Trophoblast cell (in vitro differentiated cells and primary cell): ENCODE measurements at places on chromosomes 7 and 10.
A peak's percentile ranks its signal among the peaks of the same experiment; 100 is the strongest.

DNA sequence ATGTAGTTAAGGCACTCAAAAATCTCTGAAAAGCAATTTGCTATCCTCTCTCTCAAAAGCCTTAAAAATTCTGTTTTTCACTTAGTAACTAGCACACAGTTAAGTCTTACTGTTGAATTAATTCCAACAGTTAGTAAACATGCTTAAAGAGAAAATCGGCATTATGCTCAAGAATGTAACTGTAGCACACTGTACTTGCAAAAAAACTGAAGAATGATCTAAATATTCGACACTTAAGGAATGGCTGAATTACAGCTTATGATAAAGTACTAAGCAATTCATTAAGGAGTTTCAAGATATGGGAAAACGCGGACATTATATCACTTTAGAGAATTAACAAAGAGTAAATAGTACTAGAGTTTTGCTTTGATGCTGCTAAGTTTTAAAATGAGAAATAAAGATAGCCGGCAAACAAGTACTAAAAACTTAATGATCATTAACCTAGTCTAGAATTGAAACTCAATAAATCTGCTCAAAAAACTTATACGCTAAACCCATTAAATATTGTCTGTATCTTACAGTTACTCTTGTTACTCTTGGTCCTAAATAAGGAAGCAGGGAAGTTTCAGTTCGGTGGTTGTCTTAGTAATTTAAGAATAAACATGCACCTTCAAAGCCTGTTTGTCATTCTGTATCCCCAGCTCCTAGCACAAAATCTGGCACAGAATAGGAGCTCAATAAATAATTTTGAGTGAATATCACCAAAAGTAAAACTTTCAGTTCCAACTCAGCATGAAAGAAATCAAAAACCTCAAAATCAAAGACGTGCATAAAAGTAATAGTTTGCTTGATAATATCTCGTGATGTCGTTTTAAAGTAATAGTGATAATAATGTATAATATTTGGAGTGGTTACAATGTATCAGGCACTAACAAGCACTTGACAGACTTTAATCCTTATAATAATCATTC, 1.2 kb downstream of the TRDMT1 start:
- no peak for DNase-seq

GRCh38 chr7:105677410-105677730, 96.1 kb upstream of the EFCAB10 start:
- no peak for DNase-seq

GRCh38 chr10:13788711-13789447, 202.1 kb downstream of the PRPF18 start:
- DNase-seq = no peak

DNA sequence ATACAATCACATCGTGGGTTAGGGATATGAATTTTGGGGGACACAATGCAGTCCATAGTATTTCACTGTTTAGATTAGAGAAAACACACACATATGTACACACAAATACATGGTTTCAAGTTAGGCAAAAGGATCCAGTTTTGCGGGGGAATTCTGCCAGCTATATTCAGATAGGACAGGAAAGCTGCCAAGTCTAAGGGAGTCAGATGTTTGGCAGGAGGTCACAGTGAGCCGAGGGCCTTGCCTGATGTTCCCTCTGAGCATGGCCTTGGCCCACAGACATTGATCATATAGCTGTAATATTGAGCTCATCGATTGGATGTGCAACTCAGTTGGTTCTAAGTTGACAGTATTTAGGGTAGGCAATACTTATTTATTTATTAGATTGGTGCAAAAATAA, 122.8 kb downstream of the ADRA2A start:
- no peak for DNase-seq

DNA sequence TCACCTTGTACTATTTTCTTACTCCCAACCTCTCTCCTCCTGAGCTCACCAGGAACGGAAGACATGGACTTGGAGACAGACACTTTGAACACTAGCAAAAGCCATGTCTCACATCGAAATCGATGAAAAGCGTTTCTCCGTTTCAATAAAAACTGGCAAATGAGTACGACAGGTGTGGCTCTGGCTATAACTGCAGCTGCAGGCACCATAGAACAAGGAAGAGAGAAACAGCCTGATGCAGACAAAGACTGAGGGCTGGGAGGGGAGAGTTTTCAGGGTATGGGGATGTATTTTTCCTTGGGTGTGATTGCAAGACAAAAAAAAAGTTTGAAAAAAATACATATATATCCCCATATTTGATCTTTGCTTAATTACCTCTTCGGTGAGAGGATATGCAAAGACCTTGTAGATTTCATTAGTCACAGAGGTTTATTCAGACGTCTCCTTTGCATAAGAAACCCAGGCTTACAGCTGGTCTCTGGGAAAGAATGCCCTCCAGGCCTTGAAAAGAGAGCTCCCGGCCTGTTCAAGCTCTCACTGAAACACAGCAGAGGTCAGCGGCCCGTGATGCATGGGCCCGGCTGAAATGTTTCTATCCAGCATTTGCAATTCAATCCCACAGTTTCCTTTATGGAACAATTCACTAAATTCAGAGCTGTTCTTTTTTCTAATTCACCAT, 63.1 kb downstream of the TLL2 start:
- no peak for DNase-seq

DNA sequence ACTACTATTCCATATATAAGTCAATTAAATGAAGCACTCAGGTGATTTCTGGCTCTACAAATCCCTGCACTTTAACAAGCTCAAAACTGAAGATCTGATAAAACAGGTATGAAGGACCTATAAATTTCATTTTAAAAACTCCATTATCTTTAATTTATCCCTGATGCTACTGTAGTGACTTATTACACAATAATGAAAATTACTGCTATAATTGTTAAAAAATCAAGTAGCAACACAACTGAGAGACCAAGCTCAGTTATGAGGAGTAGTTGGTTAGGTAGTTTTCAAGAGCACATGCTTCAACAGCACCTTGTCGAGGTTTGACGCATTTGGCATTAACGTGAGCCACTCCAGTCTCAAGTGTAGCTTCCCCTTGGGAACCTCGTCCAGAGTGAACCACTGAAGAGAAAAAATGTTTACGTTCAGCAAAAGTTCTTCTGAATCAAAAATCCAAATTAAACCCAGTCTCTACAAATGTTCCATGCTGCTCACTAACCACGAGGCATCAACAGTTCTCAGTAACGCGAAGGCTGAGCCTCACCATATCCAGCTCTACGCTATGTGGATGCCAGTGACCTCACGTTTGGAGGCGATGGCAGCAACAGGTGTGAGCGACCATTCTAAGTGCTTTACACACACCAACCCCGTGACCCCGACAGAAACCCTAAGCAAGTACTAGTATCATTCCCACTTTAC, 55.3 kb upstream of the NCAPG2 start:
- no peak for DNase-seq

GRCh38 chr7:72674394-72674793, 153.6 kb downstream of the TYW1B start:
- DNase-seq = no peak

GRCh38 chr10:111887266-111887665, 296.3 kb downstream of the GPAM start:
- DNase-seq = no peak

DNA sequence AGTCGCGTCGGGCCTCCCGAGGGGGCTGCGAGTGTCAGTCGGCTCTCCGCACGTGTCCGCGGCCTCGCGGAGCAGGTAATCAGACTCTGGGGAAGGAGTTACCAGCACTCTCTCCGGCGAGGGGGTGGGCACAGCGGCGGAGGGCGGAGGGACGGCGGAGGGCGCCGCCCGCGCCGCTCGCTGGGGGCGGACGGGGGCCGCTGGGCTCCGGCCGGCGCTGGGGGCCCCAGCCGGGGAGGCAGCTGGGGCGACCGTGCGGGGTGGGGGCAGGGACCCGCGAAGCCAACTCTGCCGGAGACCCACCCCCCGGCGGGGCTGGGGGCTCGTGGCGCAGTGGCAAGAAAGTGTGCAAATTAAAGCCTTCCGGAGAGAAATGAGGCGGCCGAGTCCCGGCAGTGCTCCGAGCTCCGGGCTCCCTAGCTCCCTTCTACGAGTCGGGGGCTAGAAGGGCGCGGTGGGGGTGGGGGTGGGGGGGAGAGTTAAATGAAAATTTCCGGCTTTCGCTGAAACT, at the start of gene CDK6:
Gene CDK6 (minus strand): TSS at position 85 of the 511 bp plus-strand sequence. CDS start 3,250 bp downstream, outside the sequence.
- peak; percentile 70 for DNase-seq

GRCh38 chr7:132492823-132493445, 83.3 kb downstream of the PLXNA4 start:
- no peak for DNase-seq

DNA sequence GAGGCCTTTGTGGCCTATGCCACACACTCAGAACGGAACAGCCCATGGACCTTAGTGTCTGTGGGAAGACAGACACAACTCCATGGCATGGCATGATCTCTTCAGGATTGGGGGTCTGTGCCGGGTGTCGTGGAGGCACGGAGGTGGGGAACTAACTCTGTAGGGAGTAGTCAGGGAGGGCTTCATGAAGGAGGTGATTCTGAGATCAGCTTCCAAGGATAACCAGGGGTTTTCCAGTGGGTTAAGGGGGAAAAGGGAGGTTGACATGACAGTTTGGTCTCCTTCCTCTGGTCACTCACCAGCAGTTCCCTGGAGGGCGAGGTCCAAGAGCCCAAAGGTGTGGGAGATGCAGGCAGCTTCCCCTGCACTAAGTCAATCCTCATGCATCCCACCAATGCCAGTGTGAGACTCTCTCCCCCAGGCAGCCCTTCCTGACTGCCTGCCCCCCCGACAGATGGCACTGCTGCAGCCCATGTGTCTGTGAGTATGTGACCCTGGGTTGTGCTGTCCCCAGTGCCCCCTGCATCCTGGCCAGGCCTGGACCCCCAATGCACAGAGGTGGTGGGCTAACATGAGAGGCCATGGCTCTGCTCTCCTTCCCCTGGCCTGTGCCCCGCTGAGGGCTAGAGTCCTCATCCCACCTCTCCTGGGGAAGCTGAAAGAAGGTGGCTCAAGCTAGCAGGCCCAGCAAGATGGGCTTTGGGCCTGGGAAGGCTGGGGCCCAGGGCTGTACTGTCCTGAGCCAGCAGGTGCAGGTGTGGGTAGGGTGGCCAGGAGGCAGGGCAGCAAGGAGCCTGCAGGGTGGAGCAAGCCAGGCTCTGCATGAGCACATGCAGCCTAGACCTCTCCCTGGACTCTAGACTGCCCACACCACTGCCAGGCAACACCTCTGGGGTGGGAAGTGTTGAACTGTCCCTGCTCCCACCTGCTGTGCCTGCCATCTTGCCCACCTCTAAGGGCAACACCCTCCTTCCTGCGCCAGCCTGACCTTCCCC, 39.7 kb downstream of the RASGEF1A start:
- DNase-seq = no peak

DNA sequence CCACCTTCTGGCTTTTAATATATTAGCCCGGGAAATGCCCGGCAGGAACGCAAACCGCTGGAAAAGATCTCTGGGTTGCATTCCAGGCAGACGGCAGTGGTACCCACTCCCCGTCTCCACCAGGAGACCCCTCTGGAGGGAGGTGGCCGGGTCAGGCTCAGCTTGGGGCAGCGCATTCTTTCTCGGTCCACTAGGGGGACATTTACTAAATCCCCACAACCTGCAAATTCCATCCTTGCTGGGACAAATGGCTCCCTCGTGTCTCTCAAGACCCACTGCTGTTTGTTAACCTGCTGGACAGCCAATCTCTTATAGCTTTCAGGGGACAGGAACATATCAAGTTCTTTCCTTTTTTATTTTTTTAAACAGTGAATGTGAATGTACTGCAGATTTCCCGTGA, 45.8 kb upstream of the CARD11 start:
- DNase-seq = no peak

DNA sequence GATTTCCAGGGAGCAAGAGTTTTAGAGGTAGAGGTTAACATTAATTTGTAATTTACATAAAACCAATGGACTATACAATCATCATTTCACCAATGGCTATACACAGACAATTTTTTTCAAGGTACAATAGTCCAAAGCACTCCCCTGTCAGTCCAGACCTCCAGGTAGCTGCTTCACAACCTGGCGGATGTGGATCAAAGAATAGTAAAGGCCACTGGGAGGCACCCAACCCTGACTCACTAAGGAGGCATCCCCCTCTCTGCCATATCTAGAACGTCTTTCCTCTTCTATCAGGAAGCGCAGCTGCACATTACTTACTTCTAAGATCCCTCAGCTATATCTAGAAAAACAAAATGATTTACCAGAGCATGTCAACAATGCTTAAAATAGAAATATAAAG, 217.7 kb upstream of the AOAH start:
- no peak for DNase-seq

DNA sequence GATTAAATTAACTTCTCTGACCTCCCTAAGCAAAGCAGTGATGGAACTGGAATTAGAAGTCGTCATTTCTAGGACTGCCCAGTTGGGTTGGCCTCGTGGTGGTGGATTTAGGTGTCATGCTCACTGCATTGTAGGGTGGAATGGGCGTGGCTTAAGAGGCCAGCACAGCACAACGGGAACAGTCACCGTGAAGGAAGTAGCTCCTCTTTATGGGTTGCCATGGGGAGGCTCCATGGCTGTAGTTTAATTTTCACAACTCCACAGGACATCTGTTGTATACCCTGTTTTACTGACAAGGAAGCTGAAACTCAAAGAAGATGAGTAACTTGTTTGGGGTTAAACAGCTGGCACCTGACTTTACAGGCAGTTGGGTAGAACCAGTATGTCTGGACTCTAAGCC, 208.3 kb downstream of the CELF2 start:
- DNase-seq = peak; percentile 25

DNA sequence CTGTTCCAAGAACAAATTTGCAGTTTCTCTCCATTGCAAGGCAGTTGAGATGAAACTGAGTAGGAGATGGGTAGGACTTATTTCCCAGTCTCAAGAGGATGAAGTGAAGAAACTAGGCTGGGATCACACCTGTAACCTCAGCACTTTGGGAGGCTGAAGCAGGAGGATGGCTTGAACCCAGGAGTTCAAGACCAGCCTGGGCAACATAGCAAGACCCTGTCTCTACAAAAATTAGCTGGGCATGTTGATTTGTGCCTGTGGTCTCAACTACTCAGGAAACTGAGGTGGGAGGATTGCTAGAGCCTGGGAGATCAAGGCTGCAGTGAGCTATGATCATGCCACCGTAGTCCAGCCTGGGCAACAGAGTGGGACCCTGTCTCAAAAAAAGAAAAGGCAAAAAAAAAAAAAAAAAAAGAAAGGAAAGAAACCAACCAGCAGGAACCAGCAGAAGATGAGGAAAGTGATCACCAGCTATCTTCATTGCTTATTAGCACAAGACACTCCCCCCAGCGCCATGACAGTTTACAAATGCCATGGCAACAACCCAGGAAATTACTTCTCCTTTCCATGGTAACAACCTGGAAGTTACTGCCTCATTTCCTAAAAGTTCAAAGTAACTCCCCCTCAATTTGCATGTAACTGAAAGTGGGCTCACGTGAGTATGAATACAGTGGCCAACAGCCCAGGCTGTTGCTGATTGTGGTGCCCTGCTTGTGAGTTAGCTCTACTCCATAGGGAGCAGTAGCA, 18.3 kb upstream of the ST8SIA6 start:
- DNase-seq = no peak

GRCh38 chr7:136353287-136353686, 376.1 kb upstream of the MTPN start:
- no peak for DNase-seq

- DNase-seq = no peak
Observed at GRCh38 chr10:65893676-65894075, 1032.2 kb upstream of the LRRTM3 start.

- no peak for DNase-seq
Observed at GRCh38 chr7:44066494-44067063, 1.2 kb upstream of the PGAM2 start.
